GM12865 (cell line): ENCODE measurements at places on chromosomes 7 and 10.
A peak's percentile ranks its signal among the peaks of the same experiment; 100 is the strongest.

DNA sequence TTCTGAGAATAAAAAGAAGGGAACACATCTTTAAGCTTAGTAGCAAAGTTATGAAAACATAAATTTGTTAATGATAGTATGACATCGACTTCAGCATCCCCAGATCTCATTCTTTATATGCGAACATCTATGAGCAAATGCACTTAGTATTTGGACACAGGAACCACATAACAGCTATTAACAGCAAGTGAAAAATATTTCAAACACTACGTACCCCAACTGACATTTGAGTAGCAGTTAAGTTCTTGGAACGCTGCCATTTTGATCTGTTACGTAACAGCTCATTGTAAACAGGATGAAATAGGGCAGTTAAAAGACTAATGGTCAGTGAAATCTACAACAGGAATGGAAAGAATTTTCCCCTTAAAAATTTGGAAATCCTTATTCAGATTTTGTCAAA lies 428.9 kb downstream of the TNS3 start:
- no peak for DNase-seq

DNA sequence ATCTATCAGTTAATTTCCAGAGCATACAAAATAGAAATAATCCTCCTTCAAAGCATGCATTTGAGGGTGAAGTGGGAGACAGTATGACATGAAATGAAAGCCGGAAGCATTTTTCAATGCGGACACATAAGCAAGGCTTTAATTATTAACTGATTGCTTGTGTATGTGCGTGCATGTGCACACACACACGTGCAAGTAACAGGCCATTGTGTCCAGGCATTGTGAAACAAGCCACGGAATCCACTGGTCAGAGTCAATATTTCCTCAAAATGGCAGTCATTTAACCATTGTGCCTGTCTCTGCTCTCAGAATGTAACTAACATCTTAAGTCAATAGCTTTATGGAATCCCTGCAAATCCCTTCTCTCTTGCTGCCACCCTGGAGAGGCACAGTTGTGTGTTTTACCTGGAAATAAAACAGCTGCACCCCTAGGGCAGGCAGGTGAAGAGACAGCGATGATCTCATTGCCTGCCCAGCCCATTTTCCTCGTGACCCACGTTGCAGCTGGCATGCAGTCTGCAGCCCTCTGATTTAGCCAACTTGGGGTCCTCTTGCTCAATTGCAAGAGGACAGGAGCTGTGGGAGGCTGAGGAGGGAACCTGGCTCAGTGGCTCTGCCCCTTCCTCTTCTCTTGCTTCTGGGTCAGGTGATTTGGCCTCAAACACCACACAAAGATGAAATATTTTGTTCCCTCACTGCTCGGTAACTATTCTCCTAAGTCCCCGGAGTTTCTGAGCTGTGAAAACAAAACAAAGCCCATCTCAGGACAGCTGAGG lies 500.9 kb upstream of the ZMIZ1 start:
- no peak for DNase-seq

- DNase-seq: no peak
Observed at GRCh38 chr7:123143252-123144006, 56.3 kb downstream of the SLC13A1 start.

DNA sequence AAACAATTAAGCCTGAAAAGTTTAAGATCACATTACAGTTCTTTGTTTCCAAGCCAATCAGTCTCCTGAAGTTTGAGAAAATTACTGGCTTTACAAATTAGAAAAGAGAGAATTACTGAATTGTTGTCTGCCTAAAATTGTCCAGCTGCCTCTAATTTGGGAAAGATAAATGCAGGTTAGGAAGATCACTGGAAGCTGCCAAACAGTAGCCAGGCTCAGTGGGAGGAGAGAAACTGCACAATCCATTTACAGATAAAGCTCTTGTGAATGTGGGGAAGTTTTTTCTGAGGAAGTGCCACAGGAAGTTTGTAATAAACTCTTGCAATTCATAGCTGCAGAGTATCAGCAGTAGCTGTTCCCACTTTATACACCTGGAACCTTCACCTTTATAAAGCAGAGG lies 100.7 kb downstream of the IQUB start:
- DNase-seq: no peak

DNA sequence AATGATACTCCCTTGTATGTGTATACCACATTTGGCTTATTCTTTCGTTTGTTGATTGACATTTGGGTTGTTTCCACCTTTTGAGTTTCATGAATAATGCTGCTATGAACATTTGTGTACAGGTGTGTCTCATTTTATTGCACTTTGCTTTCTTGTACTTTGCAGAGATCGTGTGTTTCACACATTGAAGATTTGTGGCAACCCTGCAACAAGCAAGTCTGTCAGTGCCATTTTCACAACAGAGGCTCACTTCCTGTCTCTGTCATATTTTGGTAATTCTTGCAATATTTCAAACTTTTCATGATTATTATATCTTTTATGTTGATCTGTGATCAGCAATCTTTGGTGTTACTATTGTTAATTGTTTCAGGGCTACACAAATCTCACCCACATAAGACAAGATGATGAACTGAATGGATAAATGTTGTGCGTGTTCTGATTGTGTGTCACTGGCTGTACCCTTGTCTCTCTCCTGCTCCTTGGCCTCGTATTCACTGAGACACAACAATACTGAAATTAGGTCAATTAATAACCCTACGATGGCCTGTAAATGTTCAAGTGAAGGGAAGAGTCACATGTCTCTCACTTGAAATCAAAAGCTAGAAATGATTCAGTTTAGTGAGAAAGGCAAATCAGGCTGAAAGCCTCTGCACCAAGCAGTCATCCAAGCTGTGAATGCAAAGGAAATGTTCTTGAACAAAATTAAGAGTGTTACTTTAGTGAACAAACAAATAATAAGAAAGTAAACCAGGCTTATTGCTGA lies 133.6 kb upstream of the JCAD start:
- DNase-seq: peak; percentile 35

GRCh38 chr10:18144928-18145327 lies 4.7 kb downstream of the CACNB2 start:
- DNase-seq: peak; percentile 1

DNA sequence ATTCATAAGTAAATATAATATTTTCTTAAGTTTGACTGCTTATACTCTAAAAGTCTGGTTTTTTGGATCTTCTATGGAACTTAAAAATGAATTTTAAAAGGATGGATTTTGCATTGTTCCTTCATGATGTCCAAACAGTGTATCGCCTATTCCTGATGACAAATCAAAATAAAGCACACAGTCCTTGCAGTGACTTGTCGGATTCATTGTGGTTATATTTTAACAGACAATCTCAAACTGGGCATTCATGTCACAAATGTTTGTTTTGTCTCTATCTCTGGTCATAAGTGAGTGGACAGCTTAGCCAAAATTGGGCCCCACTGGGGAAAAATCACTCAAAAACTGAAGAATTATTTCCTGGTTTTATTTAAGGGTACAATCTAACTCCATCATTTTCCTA lies 74.8 kb downstream of the LMBR1 start:
- no peak for DNase-seq
